ENCODE measurements at places on chromosomes 3 and 15. TPM values are rescaled to one million over a fixed set of nuclear protein-coding genes. Genes with fewer than 3 reads are reported as not detected.
A peak's percentile ranks its signal among the peaks of the same experiment; 100 is the strongest.

DNA sequence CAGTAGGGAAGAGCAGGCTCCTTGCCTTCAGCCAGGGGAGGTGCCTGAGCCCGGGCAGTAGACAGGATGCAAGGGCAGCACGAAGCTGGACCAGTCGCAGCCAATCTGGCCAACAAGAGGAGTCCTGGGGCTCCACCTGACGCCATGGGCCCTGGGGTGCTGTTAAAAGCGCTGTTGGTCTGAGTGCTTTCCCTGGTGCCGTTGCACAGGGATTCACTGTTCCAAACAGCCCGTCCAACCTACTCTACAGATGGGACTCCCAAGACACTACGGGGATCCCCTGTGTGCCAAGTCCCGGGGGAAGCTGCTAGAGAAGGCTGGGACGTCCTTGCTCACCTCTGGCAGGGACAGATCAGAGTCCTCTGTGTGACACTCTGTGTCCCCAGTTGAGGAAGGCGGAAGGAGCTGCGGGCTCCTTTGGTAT is 632 bp downstream of the CTSH start:
- DNase-seq = no peak

- no peak for DNase-seq
Measured at GRCh38 chr3:149382101-149382467, 4.6 kb upstream of the TM4SF1 start.

GRCh38 chr3:47296562-47297302 is 14.0 kb downstream of the KLHL18 start:
- no peak for DNase-seq

DNA sequence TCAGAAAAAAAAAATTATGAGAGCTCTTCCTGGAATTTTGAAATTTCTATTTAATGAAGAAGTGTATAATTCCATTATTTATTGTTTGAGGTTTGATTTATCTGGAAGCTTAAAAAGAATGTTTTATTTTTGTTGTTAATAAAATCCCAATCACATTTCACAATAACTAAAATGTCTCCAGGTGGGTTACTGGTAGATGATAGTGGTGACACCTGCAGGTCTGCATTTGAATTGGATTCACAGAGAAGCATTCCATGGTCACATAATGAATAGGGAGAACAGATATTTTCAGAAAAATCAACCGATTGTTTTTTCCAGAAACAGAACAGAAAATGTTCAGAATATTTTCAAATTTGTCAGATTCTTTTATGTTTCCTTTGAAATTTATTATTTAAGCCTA is 48.3 kb downstream of the ASB7 start:
- no peak for DNase-seq

DNA sequence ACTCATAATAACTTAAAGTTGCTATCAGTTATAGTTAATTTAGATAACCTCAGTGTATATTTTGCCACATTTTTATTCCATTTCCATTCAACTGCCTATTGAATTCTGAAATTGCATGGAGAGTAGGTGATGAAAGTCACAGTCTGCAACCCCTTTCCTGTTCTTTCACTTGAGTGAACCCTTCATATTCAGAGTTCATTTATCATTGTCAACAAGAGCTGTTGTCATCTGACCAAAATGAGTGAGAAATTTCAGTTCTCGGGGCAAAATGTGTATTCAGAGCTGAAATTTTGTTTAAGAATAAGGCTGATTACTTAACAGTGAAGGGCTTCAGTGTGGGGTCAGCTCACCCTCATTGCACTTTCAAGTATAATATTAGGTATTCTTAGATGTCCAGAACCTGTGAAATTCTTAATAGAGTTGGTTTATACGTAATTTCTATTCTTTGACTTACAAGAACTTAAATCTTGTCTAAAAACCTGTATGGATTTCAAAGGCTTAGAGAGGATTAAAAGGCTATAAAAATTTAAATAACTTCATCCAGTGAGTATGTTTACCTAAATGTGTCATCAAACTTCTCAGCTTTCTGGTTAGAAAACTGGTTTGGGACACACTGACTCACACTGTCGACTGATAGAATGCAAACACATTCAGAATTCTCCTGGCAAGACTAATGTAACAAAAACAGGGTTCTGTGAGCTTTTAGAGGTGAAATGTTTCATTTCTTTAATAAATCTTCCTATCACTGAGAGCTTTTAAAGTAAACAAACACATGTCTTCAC is 92.2 kb downstream of the CMSS1 start:
- DNase-seq = no peak

DNA sequence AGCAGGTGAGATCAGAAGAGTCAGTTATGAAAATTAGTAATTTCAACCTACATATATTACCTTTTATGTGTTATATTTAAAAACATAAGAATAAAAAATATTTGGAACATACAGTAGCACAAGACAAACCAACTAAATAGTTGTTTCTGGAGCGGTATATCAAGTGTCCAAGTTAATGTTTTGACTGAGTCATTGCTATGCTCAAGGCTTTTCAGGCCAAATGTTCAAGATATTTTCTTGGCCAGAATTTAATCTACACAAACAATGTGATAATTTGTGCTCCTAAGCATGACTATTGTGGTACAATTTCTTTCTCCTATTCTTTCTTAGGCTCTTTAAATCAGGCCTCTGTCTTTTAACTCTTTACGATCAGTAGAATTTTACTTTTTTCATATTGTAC is 412.4 kb downstream of the RAP2B start:
- DNase-seq = no peak

GRCh38 chr15:65832549-65833364 is 36.5 kb upstream of the RAB11A start:
- DNase-seq = peak; percentile 64

DNA sequence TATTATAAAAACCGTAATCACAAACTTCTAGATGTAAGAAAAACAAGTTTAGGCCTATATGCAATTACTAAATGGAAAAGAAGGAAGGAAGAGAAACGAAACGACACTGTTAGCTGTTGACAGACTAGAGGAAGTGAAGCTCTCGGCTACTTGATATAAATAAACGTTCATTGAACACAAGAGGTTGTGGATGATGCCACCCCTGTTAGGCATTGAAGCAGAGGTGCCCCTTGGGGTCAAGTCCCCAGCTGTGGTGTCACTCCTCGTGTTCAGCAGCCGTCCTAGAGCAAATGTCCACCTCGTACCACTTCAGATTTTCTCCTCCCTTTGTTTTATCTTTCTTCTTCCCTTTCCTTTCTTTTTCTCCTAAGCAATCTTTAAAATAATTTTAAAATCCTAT is 146.5 kb upstream of the UBE2E1 start:
- DNase-seq = no peak

DNA sequence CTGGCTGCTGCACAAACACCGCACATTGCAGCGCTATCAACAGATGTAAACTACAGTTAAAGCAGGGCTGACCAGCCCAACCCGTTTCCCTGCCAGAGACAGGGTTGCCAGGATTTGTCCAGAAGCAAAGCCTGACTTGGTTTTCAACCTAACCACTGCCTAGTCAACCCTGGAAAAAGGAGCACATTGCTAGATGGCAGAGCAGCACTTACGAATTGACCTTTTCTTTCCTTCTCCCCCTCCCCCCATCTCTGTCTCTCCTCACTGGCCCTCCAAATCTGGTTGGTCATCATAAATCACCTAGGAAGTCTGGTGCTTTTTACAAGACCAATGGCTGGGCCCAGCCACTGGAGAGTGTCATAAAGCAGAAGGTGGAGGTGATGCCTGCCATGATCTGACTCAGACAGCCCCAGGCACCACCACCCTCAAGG is 51.3 kb downstream of the ABCC5 start:
- DNase-seq = no peak

DNA sequence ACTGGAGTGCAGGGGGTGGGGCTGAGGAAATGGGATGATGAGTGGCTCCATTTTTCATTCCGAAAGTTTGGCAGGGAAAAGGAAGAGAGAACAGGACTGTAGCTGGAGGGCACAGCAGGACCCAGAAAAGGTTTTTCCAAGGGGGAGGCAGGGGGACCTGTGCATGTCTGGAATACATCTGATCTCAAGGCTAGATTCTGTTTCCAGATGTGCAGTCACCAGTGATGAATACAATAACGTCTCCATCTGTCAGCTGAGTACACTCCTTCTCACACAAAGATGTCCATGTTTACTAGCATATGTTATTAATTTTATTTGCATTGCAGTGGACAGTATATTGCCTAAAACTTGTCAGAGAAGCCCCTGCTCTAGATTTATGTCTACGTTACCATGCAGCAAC is 39.9 kb upstream of the PRTG start:
- no peak for DNase-seq

- peak; percentile 51 for DNase-seq
Measured at GRCh38 chr3:112582244-112582874, 20.5 kb downstream of the SLC35A5 start.

DNA sequence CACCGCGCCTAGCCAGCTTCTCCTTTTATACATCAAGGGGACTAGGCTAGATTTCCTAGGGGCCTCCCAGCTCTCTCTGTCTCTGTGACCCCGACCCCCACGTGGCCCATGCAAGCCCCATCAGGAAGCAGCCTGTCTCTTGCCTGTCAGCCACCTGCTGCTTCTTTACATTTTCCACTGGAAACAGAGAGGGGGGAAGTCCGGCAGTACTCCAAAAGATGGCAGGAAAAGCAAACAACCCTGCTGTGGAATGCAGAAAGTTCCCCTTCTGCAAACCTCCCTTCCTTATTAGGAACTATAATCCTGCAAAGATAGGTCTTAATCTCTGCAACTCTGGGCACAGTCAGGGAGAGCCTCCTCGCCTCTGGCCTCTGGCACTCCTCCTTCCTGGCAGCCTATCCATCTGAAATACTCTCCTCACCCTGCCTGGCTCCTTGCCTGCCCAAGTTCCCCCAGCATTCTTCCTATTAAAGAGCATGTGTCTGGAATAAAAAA is 47.4 kb upstream of the HACD2 start:
- no peak for DNase-seq

- DNase-seq = peak; percentile 52
Measured at GRCh38 chr15:83585601-83586335, 68.2 kb upstream of the ADAMTSL3 start.

DNA sequence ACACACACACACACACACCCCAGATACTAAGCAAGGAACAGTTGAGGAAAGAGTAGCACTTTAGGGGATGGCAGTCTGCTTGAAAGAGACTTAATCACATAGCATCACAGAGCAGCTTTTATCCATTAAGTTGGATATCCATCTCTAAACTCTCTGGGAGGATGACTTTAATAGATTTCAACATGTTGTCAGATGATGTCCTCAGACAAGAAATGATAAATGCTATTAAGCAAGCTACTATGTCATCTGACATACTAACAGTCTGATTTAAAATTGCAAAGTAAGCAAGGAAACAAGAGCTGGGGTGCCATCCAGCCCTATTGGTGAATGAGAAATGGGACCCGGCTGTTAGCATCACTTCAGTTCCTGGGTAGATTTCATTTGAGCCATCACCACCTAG is 136.9 kb downstream of the PLCL2 start:
- DNase-seq = no peak

DNA sequence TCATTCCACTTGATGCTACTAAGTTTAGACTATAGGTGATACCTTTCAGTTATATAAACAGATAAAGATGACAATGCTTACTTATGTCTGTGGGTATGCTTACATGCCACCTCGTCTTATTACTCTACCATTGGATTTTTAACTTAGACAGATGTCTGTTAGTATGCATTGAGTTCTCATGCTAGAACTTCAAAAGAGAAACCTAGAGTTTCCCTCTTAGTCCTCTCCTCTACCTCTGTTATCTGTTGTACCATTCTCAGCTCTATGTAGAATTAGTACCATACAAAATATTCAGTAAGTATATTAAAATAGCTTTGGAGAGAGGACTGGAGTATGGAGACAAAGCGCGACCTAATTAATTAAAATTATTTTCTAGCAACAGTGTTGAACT is 111.3 kb downstream of the BBX start:
- DNase-seq = no peak

- DNase-seq = no peak
Measured at GRCh38 chr15:75844629-75845335, 1.5 kb downstream of the UBE2Q2 start.

DNA sequence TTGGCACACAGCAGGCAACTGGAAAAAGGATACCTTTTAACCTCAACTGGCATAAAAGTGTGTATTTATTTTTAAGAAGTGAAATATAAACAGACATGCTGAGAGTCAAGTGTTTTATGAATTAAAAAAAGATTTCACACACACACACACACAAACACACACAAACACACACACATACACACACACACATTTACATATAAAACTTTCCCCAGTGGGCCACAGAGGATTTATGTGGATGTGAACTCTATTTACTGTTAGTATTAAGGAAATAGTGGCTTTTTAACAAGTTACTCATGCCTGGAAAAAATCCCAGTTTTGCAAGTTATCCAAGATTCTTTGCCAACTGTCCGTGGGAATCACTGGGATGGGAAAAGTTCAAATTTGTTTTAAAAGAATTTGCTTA is 725.9 kb upstream of the NR2F2 start:
- DNase-seq = no peak

GRCh38 chr3:29949940-29950616 is 656.3 kb upstream of the TGFBR2 start:
- no peak for DNase-seq

DNA sequence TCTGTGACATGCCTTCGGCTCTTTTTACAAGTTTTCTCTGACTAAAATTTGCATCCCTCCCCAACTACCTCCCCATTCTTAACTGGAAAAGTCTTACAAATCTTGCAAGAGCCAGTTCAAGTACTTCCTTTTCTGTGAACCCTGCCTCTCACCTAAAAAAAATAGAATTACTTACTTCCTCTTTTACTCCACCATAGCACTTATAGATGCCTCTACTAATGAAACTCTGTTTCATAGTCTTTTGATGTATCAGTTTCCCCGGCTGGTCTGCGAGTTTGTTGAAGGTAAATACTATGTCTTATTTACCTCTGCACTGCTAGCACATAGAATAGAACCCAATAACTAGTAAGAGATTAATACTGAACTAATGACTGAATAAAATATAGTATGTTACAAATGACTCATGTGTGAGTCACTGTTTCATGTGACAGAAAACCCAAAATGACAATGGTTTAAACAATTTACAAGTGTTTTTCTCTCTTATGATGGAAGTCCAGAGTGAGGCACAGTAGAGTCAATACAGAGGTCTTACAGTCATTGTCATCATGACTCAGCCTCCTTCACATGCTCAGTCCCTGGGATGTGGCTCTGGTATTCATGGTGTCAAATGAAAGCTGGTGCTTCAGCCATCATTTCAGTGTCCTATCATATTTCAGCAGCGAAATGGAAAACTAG is 393.5 kb downstream of the RSL24D1 start:
- no peak for DNase-seq

GRCh38 chr3:175337631-175338030 is 478.5 kb downstream of the NAALADL2 start:
- DNase-seq = no peak

DNA sequence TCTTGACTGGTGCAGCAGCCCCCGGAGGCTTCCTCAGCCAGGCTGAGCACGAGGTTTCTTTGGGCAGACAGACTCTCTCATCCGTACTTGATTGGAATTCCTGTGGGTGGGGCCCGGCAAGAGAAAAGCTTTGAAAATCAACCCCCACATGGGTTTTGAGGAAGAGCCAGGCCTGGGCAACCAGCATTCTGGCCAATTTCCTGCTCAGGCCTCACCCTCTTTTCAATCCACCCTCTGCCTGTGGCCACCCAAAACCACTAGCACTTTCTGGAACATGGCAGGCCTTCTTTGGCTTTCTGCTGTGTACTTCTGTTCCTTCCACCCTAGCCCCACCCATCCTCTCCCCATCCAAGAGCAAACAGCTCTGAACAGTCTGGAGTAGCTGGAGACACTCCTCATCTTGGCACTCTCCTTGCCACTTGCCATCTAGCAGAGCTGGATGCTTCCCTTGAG is 5.9 kb downstream of the MYO5C start:
- no peak for DNase-seq

The GLDN gene
- total RNA-seq = 5.1 TPM

The BFSP2 gene
- total RNA-seq = 1.0 TPM

The SMCO1 gene
- not detected for total RNA-seq

The IMPG2 gene
- total RNA-seq = 3.1 TPM

The CLDN11 gene
- total RNA-seq = 413 TPM
